ENCODE measurements at places on chromosomes 1 and 21.

GRCh38 chr1:17125756-17126237 is 6.5 kb upstream of the PADI2 start:
- peak; percentile 94 for DNase-seq

GRCh38 chr1:45787905-45788304 is 15.5 kb upstream of the MAST2 start:
- DNase-seq, result no peak

- DNase-seq, result peak; percentile 46
These were observed 33.1 kb upstream of the NFASC start for GRCh38 chr1:204837440-204838084.

- DNase-seq, result no peak
These were observed 1.2 kb upstream of the FAAP20 start for GRCh38 chr1:2195785-2196184.

All from body of pancreas (tissue), 4 donors.